ENCODE measurements at places on chromosomes 5 and 9.

- no peak for DNase-seq
Observed at GRCh38 chr9:78189461-78189860, 46.4 kb upstream of the CEP78 start.

DNA sequence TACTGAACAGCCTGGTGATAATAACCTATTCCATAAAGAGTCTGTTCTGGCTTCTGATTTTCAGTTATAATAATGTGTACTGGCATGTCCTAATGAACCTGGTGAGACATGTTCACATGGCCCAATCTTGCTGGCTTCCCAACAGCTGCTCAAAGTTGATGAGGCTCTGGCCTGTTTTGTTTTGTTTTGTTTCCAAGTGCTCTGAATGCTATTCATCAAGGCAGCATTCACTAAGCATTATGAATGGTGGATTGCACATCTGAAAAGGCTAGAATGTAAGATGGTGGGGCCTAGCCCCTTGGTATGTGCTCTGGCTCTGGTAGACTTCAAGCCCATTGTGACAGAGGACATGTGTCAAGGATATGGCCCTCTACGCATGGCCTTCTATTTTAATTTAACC, 388.5 kb downstream of the PSAT1 start:
- DNase-seq, result no peak

GRCh38 chr5:157387683-157388093, 72.3 kb upstream of the NIPAL4 start:
- no peak for DNase-seq

DNA sequence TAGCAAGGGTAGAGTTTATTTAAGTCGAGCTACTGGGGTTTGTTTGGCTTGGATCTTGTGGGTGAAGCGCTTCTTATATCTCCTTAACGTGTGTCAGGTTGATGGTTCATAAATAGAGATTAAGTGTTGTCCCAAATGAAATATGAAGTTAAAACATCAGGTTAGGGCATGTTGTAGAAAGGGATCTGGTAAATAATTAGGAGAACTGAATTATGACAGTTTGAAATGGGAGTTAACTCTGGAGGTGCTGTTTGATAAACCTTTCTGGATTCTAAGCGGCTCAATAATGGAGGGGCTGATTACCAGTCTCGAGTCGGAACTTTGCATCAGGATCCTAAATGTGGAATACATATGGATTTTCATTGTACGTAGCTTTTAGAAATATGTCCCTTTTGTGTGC, 717.0 kb upstream of the WWC1 start:
- DNase-seq, result no peak

- no peak for DNase-seq
Observed at GRCh38 chr9:94677929-94678328, 38.6 kb upstream of the FBP1 start.

GRCh38 chr5:89560696-89561095, 677.7 kb upstream of the MEF2C start:
- no peak for DNase-seq

Data from SK-N-DZ (cell line).